ENCODE measurements at places on chromosomes 6 and 20.

DNA sequence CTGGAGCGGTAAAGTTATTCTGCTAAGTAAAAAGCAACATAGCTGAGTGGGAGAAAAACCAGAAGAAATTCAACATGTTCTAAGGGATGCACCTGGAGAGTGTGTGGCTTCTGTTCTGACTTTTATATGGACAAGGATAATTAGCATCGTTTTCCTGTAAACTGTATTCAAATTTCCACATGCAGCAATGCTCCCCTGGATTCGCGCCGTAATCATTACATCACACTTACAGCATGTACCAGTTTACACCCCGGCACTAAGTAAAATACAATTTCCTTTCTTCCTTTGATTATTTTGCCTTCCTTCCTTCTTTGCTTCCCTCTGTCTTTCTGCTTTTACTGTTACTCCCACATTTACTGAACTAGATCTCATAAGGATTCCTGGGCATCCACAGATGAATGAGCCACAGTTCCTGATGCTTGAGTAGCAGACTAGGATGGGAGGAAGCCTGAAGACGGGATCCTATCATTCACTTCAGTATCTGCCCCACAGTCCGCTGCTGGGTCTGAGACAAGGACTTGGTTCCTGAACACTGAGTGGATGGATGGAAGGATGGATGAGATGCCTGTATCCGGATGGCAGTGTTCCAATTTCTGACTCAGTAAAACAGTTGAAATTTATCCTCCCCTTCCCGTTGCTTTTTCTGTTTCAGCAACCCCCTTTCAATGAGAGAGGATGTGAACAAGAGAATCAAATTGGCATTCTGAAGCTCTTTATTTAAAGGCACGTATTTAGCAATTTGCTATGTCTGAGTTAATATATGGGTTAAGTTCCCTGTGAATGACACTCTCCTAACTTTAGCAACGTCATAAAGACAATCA, 174.6 kb downstream of the GJA10 start:
- no peak for DNase-seq

DNA sequence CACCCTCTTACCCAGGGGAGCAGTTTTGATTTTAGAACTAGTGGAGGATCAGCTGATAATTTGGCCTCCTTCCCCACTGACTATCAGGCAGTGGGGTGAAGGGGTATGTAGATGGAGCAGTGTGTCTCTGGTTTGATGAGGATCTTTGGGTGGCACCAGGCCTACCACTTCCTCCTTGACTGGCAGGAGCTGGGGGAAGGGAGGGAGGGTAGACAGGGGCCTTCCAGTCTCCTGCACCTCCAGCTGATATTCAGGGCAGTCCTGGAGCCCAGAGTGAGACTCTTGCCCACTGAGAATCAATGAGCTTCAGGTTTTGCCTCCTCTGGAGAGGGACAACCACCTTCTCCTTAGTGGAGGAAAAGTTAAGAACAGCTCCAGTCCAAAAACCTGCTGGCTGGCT, 3.2 kb downstream of the DEF6 start:
- DNase-seq: no peak

- no peak for DNase-seq
Measured at GRCh38 chr20:382291-383115, 1.9 kb downstream of the TRIB3 start.

GRCh38 chr6:88705601-88706000, 257.8 kb downstream of the RNGTT start:
- DNase-seq: no peak

DNA sequence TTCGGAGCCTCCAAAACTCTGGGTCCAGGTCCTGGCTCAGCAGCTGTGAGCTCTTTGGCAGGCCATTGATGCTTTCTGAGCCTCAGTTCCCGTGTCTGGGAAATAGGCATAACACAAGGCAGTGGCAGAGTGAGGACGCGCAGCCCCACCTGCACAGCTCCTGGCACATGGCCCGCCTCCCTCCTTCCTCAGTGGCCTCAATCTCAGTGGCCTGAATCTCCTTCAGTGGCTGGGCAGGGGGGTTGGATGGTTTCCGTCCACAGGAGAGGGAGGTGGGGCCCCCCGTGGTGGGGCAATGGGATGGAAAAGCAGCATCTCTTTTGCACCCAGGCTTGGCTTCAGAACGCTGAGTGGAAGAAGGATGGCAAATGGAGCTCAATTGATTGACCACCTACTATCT, 5.1 kb downstream of the RSPO4 start:
- DNase-seq: no peak

GRCh38 chr6:36343109-36343680, 6.5 kb upstream of the BNIP5 start:
- no peak for DNase-seq

GRCh38 chr20:5168651-5169396, 42.0 kb downstream of the CDS2 start:
- no peak for DNase-seq
